NCI-H1105 (cell line): ENCODE measurements at places on chromosomes 6 and 20.
A peak's percentile ranks its signal among the peaks of the same experiment; 100 is the strongest.

GRCh38 chr6:89975366-89975765 lies 81.1 kb downstream of the GJA10 start:
- DNase-seq, result no peak

DNA sequence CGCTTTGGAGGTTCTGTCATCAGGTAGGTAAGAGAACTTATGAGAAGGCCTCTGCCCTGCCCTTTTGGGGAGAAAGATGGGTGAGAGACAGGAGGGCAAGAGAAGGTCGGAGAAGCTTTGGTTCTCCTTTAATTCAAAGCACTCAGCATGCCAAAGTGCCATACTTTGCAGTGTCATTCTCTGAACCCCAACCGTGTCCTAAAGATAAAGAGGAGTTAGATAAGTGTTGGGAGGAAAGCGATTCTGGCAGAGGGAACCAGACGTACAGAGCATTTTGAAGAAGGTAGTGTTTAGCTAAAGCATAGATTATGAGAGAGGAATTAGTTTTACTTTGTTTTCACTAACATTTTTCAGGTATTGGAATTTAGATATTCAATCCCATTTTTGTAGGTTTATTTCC lies 40.3 kb downstream of the NKAIN2 start:
- DNase-seq, result no peak

- no peak for DNase-seq
These were observed 26.4 kb downstream of the GABRR1 start for GRCh38 chr6:89190741-89191140.

GRCh38 chr6:110738899-110739365 lies 76.3 kb downstream of the CDK19 start:
- DNase-seq, result no peak

- DNase-seq, result no peak
These were observed 68.3 kb downstream of the NOL4L start for GRCh38 chr20:32516583-32517517.

- no peak for DNase-seq
These were observed 641 bp downstream of the DBNDD2 start for GRCh38 chr20:45408646-45409213.

DNA sequence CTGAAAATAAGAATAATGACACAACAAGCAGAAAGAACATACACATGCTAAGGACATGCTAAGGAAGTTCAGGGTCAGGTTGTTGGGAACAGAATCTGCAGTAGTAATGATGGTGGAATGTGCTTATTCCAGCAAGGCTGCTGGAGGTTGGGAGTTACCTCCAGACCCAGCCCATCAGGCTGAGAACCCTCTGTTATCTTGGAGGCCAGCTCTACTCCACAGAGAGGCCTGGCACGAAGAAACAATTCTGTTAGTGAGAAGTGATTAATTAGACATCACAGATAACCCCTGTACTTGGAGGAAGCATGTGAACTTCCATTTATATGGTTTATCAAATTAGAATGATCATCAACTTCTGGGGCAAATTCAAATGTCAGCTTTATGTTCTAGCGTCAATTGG lies 22.1 kb upstream of the ARHGAP18 start:
- DNase-seq, result no peak

DNA sequence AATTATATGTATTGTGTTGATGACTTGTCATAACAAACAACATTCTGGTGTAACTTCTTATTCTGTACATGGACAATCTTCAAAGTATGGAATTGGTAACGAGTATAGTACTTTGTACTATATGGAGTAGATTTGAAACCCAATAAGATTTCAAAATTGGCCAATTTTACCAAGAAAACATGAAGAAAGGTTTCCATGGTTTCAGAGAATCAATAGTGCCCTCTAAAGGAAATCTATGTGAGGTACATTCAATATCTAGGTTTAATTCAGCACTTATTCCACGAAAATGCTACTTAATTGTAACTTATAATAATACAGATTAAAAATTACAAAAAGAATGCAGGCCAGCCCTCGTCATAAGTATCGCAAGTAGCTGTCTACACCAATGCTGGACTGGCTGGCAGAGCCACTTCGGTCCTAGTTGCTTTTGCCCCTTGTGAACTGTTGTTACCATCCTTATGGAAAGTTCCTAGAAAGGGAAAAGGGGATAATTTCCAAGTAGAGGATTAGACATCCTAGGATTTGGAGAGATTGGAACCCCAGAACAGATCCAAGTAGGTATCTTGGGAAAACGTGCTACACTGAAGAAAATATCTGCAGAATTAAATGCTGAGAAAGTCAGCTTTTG lies 70.9 kb downstream of the LCA5 start:
- DNase-seq, result no peak

DNA sequence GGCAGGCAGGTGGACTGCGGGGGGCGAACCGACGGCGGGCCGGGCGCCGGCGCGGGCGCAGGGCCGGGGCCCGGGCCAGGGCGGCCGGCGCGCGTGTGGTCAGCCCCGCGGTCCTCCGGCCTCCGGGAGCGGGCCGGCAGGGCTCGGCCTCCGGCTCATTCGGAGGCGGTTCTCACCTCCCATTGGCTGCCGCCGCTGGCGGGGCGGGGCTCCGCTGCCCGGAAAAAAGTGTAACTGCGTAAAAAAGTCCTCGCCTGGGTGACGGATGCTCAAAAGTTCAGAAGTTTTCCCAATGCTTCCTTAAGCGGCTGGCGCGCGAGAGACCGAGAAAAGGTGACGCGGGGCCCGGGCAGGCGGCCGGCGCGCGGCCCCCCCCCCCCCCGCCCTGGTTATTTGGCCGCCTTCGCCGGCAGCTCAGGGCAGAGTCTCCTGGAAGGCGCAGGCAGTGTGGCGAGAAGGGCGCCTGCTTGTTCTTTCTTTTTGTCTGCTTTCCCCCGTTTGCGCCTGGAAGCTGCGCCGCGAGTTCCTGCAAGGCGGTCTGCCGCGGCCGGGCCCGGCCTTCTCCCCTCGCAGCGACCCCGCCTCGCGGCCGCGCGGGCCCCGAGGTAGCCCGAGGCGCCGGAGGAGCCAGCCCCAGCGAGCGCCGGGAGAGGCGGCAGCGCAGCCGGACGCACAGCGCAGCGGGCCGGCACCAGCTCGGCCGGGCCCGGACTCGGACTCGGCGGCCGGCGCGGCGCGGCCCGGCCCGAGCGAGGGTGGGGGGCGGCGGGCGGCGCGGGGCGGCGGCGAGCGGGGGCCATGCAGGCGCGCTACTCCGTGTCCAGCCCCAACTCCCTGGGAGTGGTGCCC lies at the start of gene FOXC1:
Gene FOXC1, plus strand, starts transcription at position 268 of the 849 bp plus-strand sequence. Its CDS starts 531 bp downstream, at position 799.
- DNase-seq, result peak; percentile 31

GRCh38 chr6:63790334-63790733 lies 154.7 kb downstream of the PHF3 start:
- no peak for DNase-seq

DNA sequence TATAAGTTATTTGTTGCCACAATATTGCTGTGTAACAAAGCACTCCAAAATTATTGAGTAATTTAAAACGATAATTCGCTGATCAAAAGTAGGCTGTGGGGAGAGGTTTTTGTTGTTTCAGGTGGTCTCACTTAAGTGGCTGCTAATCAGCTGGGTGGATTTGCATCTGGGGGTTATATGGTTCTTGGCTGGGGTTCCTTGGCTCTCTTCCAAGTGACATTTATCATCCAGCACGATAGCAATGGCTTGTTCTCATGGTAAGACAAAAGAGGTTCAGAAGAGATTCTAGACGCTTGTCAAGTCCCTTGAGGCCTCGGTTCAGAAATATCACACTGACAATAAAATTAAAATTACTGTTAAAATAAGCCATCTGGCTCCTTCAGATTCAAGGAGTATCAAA lies 1648.8 kb downstream of the GRIK2 start:
- peak; percentile 93 for DNase-seq

GRCh38 chr20:50861012-50861411 lies 66.2 kb downstream of the BCAS4 start:
- DNase-seq, result no peak

GRCh38 chr20:62678553-62678952 lies 30.1 kb upstream of the NTSR1 start:
- no peak for DNase-seq

DNA sequence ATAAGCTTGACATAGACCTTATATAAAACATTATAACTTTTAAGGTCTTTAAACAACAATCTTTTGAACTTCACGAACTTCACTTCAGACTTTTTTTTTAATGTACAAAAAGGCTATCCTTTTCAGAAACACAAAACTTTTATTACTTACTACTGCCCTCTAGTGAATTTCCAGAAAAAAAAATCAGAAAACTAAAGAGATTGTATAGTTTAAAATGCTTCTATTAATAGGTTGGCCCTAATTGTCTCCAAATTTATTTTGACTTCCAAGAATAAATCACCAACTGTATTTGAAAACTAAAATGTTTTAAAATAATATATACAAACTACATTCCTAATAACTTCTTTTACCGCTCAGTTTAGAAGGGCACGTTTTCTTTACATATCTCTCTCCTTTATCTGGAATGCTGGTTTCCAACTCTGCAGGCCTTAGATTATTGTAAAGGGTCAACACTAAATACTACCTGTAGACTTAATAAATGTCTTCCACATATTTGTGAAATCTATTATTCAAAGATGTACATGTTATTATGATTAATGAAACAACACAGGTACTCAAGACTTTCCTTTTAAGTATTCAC lies 66.8 kb downstream of the LMBRD1 start:
- DNase-seq, result peak; percentile 5

- no peak for DNase-seq
These were observed 84.6 kb downstream of the TMEM170B start for GRCh38 chr6:11622156-11622555.

DNA sequence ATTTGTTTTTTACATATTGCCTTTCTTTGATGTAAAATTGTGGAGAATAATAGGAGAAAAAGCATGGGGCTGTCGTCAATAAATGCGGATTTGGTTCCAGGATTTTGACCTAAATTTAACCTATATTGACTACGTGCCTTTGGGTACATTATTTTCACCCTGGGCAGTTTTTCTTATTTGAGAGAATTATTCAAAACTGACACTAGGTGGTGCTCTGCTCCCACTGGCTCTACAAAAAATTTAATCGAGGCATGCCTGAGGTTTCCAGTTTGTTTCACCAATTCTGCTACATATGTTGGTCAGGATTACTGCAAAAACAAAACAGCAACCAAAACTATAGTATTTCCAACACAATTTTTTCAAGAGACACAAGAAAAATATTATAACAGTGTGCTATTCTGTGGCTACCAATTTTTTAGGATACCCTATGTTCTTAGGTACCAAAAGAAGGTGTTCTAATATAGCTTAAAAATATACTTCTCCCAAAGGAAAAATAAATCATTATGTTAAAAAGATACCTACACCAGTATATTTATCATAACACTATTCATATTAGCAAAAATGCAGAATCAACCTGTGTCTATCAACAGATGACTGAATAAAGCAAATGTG lies 48.6 kb upstream of the FABP7 start:
- DNase-seq, result peak; percentile 49

DNA sequence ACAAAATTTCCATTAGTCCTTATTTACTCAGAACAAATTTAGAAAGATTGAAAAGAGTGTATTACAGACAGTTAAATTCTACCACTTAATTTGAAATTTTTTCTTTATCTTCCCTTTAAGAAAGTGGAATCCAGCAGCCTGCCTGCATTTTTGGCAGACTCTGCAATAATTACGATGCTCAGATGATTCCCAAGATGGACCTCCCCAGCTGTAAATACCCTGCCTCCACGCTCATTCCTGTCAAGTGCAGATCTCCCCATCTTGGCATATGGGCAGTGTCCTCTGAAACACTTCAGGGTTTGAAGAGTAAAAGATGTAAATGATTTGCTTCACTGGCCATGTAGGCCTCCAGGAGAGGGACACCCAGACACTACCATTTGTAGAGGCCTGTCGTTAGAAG lies 471.2 kb downstream of the PRKN start:
- no peak for DNase-seq

GRCh38 chr6:56246881-56247653 lies at the start of gene COL21A1:
COL21A1 (minus strand) TSS chr6:56247580; CDS start chr6:56182618, 64,962 bp downstream.
- DNase-seq, result peak; percentile 8

- DNase-seq, result no peak
These were observed 20.3 kb upstream of the SYNDIG1 start for GRCh38 chr20:24449026-24449720.

DNA sequence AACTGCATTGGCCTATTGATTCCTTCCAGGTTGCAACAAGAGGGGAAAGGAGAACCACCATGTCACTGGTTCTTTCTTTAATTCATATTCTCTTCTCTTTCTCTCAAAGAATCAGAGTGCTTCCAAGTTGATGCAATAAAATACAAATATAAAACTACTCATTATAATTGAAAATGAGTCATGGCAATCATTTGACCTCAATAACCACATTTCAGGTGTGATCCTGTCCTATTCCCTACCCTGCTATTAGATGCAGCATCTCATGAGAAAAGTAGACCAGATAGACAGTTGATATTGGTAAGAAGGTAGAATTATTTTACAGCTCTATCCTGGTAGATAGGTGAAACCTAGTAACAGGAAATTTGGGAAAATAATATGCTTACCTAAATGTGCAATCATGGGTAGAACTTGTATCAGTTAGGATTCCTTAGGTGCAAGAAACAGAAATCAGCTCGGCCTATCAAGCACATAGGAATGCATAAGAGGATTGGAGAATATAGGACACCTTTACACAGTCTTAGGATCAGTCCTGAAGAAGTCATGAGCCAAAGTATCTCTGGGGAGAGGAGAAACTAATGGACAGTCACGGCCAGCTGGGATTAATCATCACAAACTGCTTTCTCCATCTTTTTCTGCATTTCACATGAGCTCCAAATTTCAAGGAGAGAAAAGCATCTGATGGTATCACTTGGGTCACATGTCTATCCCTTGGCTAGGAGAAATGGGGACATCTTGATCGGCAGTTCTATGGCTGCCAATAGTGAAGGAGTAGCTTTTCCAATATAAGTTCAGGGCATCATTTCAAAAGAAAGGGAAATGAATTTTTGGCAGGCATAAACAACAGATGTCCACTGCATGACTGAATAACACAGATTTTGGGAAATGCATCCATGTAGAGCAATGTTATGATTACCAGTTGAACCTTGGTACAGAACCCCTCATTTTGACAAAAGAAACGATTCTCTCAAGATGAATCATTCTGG lies 19.3 kb upstream of the RNF146 start:
- no peak for DNase-seq

DNA sequence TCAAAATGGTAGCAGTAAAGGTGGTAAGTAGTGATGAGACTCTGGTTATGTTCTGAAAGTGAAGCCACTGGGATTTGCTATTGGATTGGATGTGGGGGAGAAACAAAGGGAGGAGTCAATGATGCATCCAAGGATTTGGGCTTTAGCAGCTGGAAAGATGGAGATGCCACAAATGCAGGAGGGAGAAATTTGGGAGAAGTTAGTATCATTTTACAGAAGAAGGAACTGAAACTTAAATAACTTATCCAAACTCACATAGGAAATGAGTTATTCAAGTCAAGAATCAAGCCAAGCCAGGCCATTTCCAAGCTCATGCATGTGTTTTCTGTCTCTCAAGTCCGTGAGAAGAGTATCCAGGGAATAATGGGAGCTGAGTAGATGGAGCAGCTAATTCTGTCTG lies 155.1 kb upstream of the TNFAIP3 start:
- no peak for DNase-seq
